ENCODE measurements at places on chromosomes 6 and 20. TPM values are rescaled to one million over a fixed set of nuclear protein-coding genes. Genes with fewer than 3 reads are reported as not detected.

- no peak for DNase-seq
These were observed 417.0 kb upstream of the JAG1 start for GRCh38 chr20:11090751-11091150.

GRCh38 chr6:116251568-116252384, 2.1 kb downstream of the TSPYL4 start:
- no peak for DNase-seq

DNA sequence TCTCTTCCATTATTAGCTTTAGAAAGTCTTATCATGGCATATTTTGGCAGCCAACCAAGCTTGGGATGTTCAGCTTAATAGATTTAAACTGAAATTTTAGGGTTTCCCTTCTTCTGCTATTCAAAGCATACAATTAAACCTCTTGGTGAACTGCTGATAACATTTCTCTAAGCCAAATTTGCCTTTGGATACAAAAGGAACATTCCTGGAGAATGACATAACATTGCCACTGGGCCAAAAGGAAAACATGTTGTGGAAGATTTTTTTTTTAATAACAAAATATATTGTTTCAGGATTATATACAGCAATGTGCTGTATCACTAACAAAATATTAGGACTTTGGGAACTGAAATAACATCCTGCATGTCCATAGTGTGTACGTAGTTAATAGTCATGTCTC, 215.1 kb upstream of the TBX18 start:
- DNase-seq: no peak

- DNase-seq: no peak
These were observed 67.3 kb upstream of the NT5E start for GRCh38 chr6:85382541-85382940.

- DNase-seq: no peak
These were observed 9.7 kb upstream of the EDN1 start for GRCh38 chr6:12280458-12280857.

GRCh38 chr6:136564180-136564579, 14.0 kb upstream of the MAP7 start:
- no peak for DNase-seq

- no peak for DNase-seq
These were observed 50.8 kb upstream of the ADGRF5 start for GRCh38 chr6:46972531-46972930.

The JPH2 gene
- 1.7 TPM for total RNA-seq

The MYH7B gene
- 0.05 TPM for total RNA-seq

The SIRPB2 gene
- total RNA-seq: not detected

The CD93 gene
- total RNA-seq: not detected
